Activated CD8-positive, alpha-beta memory T cell treated with anti-CD3 and anti-CD28 coated beads for 48 hours (primary cell): ENCODE measurements at places on chromosomes 3 and 15.

DNA sequence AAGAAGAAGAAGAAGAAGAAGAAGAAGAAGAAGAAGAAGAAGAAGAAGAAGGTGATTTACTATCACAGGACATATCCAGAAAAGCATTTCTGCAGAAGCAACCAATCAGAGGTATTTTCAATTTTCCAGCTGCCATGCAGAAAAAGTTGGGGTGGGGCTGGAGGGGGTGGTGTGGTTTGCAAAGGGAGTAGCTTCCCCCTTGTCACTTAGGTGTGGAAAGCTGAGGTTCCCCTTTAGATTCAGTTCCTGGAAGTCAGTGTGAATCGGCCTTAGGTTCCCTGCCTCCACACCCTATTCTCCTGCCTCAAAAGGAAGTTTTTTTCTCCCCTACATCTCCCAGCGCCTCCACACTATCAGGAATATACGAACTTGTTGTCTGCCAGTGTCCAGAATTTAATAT, 276.7 kb upstream of the ARRDC4 start:
- DNase-seq, result no peak

GRCh38 chr15:33013827-33014445, 180.6 kb downstream of the FMN1 start:
- no peak for DNase-seq

DNA sequence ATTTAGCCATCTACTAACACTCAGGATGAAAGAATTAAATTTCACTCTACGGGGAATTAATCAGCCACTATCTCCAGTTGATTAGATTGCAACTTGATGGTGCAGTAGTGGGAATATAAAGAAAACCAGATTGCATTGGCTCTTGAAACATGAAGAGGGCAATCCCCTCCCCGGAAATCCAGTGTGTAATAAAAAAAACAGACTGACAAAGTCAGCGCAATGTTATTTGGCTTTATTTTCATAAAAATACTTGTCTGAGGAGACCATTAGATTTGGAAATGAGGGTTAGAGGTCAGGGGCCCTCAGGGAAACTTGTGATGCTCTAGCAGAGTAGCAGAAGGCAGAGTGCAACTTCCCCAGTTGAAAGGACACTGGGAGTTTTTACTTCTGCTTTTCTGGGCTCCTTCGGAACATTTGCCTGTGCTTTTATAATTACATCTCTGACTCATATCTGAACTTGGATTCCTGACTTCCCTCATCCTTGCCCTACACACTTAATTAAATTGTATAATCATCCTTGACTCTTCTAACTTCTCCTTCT, 326.8 kb downstream of the TUSC7 start:
- DNase-seq, result no peak

- no peak for DNase-seq
Measured at GRCh38 chr15:99578809-99579208, 13.0 kb downstream of the MEF2A start.

GRCh38 chr15:69786136-69786701, 311.5 kb downstream of the TLE3 start:
- DNase-seq, result no peak
